ENCODE measurements at places on chromosomes 11 and 22.

- DNase-seq, result no peak
These were observed 106.8 kb downstream of the KIRREL3 start for GRCh38 chr11:126893796-126894195.

DNA sequence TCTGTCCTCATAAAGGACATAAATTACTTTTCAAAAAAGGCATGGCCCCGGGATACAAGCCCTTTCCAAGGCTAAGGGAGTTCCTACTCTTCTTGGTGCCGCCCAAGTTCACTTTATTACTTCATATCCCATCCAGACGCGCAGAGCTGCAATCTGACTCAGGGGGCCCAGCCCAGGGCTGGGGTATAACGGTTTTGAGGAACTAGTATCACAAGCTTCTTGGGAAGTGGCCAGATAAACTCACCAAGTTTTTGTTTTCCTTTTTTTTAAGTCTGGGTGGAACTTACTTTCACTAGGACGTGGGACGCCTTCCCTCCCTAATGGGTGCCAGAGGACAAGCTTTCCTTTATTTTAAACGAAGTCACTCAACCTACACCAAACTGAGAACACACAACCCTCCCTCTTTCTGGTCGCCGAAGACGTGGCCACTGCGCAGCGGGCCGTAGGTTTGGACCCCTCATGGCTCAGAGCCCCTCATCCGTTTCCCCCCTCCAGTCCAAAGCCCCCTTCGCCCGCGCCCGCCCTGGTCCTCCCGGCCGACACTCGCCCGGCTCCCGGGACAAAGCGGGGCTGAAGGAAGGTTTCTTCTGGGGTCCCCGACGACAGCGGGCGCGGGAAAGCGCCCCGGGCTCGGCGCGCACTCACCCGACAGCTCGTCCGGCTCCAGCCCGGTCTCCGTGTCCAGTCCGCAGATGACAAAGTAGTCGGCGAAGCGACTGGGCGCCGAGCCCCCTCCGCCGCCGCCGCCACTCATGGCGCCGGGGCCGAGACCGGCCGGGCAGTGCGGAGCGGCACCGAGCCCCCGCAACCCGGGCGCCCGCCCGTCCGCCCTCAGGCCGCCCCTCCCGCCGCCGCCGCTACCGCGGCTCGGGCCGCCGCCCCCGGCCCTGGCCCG lies 587 bp downstream of the DENND5A start:
- DNase-seq, result no peak

DNA sequence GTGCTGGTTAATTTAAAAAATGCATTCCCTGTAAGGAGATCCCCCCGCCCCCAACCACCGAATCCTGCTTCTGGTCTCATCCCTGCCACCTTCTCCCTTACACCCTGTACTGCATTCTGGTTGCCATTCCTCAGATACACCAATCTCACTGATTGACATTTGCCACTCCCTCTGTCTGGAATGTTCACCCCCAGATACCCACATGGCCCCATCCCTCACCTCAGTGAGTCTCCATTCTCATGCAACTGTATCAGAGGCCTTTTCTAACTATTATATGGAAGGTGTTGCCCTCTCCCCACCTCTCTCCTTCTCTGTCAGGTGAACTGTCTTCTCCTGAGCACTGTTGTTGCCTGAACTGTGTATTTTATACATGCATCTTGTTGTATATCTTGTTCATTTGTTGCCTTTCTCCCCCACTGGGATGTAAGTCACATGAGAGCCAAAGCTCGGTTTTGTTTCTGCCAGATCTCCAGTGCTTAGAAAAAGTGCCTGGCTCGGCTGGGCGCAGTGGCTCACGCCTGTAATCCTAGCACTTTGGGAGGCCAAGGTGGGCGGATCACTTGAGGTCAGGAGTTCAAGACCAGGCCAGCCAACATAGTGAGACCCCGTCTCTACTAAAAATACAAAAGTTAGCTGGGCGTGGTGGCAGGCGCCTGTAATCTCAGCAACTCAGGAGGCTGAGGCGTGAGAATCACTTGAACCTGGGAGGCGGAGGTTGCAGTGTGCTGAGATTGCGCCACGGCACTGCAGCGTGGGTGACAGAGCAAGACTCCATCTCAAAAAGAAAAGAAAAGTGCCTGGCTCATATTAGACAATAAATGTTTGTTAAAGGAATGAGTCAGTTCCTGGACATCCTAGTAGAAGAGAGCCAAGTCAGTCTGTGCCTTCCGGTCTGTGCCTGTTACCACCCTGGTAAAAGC lies 61.0 kb downstream of the TNRC6B start:
- no peak for DNase-seq

GRCh38 chr11:110812086-110812733 lies 100.0 kb upstream of the ARHGAP20 start:
- DNase-seq, result no peak

DNA sequence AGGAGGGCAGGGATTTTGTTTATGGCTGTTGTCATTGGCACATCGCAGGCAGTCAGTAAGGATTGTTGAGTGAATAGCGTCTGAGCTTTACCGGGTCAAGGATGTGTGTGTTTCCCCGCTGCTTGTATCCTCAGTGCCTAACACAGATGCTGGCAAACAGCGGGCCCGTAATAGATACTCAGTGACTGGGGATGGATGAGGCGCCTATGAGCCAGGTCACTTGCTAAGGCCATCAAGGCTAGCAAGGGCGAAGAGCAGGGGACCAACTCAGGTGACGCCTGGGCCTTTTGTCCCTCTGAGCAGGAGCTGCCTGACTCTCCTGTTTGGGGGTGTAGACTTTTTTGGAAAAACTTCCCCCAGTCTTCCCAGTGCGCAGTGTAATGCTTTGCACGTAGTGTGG lies 118.1 kb downstream of the HIPK3 start:
- DNase-seq, result no peak

- DNase-seq, result no peak
These were observed 384.8 kb downstream of the MN1 start for GRCh38 chr22:27416511-27417420.

- no peak for DNase-seq
These were observed 77.4 kb upstream of the BIRC3 start for GRCh38 chr11:102239911-102240310.

DNA sequence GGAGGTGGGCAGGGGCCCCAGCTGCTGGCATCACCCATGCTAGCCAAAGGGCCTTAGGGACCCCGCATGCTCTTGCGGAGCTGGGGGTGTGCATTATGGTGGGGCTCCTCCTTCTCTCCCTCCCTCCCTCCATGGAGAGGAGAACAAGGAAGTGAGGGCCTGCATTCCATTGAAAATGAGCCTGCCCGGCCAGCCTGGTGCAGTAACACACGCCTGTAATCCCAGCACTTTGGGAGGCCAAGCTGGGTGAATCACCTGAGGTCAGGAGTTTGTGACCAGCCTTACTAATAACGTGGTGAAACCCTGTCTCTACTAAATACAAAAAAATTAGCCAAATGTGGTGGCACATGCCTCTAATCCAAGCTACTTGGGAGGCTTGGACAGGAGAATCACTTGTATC lies 22.4 kb downstream of the SNAP29 start:
- no peak for DNase-seq

GRCh38 chr11:124867700-124868099 lies 2.5 kb downstream of the ROBO3 start:
- DNase-seq, result no peak

- DNase-seq, result no peak
These were observed 14.9 kb downstream of the RASD2 start for GRCh38 chr22:35555483-35555890.

GRCh38 chr11:18757811-18758210 lies 31.8 kb upstream of the IGSF22 start:
- DNase-seq, result no peak

DNA sequence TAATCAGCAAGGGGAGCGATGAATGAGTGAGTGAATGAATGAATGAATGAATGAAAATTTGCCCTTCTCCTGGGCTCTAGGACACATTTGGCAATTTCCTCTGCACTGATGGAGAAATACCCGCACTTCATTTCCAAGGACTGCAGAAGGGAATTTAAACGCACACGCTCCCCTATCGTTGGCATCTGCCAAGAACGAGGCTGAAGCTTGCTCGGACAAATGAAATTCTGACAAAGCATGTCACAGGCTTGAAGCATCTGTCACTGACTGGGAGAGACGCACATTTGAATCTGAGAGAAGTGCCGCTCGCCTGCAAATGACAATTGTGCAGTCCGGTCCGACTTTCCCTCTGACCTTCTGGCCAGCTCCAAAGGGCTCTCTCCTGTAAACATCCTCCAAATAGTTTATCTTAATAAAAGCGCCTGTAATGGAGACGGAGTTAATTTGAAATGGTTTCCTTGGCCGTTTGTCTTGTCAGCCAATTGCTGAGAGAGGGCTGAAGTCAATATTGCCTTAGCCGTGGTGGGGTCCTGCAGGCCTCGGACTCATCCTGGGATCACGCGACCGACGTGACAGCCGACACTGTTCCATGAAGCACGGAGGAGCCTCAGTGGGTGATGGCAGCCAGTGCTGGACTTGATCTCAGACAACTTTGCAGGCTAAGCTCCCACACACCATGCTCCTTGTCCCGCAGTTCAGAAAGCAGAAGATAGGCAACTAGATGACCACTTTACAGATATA lies 260.7 kb downstream of the MN1 start:
- no peak for DNase-seq

DNA sequence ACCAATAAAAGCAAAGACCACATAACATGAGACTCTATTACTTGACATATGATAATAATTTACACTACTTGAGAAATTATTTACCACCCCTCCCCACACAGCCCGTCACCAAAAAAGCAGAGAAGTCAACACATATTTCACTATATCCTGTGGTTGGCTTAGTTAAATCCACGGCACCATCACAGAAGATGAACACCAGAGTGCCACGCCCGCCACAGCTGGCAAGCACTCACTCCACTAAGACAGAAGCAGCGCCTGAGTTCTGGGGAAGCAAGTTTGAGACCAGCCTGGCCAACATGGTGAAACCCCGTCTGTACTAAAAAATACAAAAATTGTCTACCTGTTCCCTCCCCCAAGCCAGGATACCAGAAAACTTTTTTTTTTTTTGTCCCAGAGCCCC lies 53.1 kb downstream of the PACSIN2 start:
- DNase-seq, result no peak

- DNase-seq, result no peak
These were observed 17.0 kb upstream of the PANX1 start for GRCh38 chr11:94111660-94112059.

GRCh38 chr22:46734830-46735453 lies 3.1 kb downstream of the CERK start:
- peak; percentile 53 for DNase-seq

GRCh38 chr11:115085461-115086210 lies 407.3 kb downstream of the NXPE2 start:
- DNase-seq, result no peak

- no peak for DNase-seq
These were observed 145.9 kb downstream of the CEP164 start for GRCh38 chr11:117473481-117474091.

DNA sequence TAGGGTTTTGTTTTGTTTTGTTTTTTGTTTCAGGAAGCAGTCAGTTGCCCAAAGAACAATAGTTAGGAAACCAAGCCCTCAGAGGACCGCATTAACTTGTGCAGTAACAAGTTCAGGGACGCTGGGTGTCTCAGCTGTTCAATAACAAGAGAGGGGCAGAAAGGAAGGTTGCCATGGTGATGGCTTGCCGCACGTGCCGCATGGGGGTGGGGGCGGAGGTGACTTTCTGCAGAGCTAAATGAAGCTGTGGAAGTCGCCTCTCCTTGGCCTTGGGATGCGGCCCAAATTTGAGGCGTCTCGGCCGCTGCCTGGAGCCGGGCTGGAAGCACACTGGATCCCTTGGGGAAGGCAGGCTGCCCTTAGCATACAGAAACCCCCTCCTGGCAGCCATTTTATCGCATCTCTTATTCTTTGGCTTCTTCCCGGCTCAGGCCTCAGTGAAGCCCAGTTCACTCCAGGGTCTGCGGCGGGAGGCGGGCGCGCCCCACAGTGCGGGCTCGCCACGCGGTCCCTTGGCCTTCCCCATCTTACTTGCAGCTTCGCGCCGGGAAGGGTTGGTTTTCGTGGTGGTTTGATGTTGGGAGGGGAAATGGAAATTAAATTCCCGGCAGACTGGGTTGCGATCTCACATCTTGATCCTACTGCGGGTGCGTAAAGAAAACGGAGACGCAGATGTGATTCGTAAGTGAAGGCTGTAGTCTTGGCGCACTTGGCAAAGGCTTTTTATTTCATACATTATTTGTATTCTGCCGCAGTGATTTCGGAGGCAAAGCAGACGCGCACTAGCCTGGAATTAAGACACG lies 94.3 kb downstream of the SLC17A6 start:
- no peak for DNase-seq

- no peak for DNase-seq
These were observed 14.7 kb downstream of the DPP3 start for GRCh38 chr11:66494935-66495334.

DNA sequence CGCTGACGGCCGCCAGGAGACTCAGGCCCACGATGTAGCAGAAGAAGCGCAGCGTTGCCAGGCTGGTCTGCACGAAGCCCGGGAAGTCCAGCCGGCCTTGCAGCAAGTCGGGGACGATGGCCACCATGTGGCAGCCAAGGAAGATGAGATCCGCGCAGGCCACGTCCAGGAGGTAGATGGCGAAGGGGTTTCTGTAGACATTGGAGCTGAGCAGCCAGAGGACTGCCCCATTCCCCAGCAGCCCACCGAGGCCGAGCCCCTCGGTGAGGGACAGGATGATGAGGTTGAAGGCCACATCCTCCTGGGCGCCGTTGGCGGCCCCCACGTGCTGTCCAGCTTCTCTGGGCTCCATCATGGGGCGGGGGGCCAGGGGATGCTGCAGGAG lies 3.8 kb downstream of the MRGPRE start:
- no peak for DNase-seq

DNA sequence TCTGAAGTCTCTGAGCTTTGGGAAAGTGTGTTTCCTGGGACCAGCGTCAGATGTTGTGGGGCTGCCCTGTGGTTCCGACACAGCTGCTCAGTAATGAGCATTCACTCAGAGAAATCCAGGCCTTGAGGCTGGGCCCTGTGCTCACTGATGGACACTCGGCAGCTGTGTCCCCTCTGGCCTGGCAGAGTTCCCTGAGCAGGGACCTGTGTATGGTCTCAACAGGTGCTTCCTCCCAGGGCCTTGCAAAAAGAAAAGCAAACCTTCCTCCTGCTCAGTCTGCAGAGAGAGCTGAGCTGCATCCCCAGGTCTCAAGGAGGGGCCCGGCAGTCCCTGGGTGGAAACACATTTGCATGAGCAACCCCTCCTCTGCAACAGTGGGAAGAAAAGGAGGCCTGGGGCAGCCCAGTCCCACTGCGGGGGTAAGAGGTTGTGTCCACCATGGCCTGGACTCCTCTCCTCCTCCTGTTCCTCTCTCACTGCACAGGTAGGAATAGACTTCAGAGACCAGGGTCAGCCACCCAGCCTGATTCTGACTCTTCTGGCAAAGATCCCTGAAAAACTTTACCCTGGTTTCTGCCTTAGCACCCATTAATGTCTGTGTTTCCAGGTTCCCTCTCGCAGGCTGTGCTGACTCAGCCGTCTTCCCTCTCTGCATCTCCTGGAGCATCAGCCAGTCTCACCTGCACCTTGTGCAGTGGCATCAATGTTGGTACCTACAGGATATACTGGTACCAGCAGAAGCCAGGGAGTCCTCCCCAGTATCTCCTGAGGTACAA lies 131.2 kb downstream of the VPREB1 start:
- DNase-seq, result no peak

DNA sequence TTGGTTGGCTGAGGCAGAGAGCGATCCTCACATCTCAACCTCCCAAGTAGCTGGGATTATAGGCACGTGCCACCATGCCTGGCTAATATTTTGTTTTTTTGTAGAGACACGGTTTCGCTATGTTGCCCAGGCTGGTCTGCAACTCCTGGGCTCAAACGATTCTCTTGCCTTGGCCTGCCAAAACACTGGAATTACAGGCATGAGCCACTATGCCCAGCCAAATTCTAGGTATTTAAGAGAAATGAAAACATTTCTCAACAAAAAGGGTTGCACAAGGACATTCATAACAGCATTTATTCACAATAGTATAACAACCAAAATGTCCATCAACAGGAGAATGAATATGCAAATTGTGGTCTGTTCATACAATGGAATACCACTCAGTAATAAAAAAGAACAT lies 31.7 kb upstream of the RBX1 start:
- no peak for DNase-seq

All from immature natural killer cell (primary cell).